GM12878 (cell line): ENCODE measurements at places on chromosomes 1 and 21. TPM values are rescaled to one million over a fixed set of nuclear protein-coding genes. Genes with fewer than 3 reads are reported as not detected.

The ILDR2 gene
- 0.46 and 0.74 TPM in 2 replicates for polyA plus RNA-seq

The RCAN1 gene
- polyA plus RNA-seq: 1.7 and 2.8 TPM in 2 replicates

The KRTAP19-3 gene
- not detected in 2 replicates for polyA plus RNA-seq

The CDC73 gene
- polyA plus RNA-seq: 41.0 and 43.4 TPM in 2 replicates

The CSMD2 gene
- not detected in 2 replicates for polyA plus RNA-seq

The SAMD11 gene
- polyA plus RNA-seq: 0.31 TPM in 1 of 2 replicates, not detected in the other

The HSF2BP gene
- 0.11 and 0.32 TPM in 2 replicates for polyA plus RNA-seq

The ETNK2 gene
- not detected in 2 replicates for polyA plus RNA-seq

The DDR2 gene
- 6.0 and 6.3 TPM in 2 replicates for polyA plus RNA-seq

The ZNF683 gene
- not detected in 2 replicates for polyA plus RNA-seq

The VHLL gene
- not detected in 2 replicates for polyA plus RNA-seq

The AMY1C gene
- polyA plus RNA-seq: 0.12 TPM in 1 of 2 replicates, not detected in the other

The C2CD4D gene
- 0.17 and 0.27 TPM in 2 replicates for polyA plus RNA-seq

The CYP4A22 gene
- polyA plus RNA-seq: not detected in 2 replicates

The FAM151A gene
- polyA plus RNA-seq: not detected in 2 replicates

The PGBD5 gene
- not detected in 2 replicates for polyA plus RNA-seq

The ARTN gene
- polyA plus RNA-seq: not detected in 2 replicates

The FAAH gene
- polyA plus RNA-seq: 0.27 and 0.51 TPM in 2 replicates

The NEK2 gene
- 49.7 and 51.5 TPM in 2 replicates for polyA plus RNA-seq

The MYBPHL gene
- polyA plus RNA-seq: 0.54 and 1.1 TPM in 2 replicates

The IVL gene
- 15.0 and 17.6 TPM in 2 replicates for polyA plus RNA-seq

The FCAMR gene
- 0.11 TPM in 1 of 2 replicates, not detected in the other for polyA plus RNA-seq

The TCHH gene
- polyA plus RNA-seq: not detected in 2 replicates

The PTPN22 gene
- 49.6 and 49.9 TPM in 2 replicates for polyA plus RNA-seq

The CD48 gene
- 328 and 340 TPM in 2 replicates for polyA plus RNA-seq

The KRTAP13-3 gene
- polyA plus RNA-seq: not detected in 2 replicates

The LAX1 gene
- polyA plus RNA-seq: 4.9 and 8.0 TPM in 2 replicates

The PSMB4 gene
- polyA plus RNA-seq: 267 and 278 TPM in 2 replicates

The HNRNPCL4 gene
- polyA plus RNA-seq: not detected in 2 replicates
